NCI-H187 treated with DMSO at 0.1 percent for 48 hours (cell line): ENCODE measurements at places on chromosomes 2 and 18.

DNA sequence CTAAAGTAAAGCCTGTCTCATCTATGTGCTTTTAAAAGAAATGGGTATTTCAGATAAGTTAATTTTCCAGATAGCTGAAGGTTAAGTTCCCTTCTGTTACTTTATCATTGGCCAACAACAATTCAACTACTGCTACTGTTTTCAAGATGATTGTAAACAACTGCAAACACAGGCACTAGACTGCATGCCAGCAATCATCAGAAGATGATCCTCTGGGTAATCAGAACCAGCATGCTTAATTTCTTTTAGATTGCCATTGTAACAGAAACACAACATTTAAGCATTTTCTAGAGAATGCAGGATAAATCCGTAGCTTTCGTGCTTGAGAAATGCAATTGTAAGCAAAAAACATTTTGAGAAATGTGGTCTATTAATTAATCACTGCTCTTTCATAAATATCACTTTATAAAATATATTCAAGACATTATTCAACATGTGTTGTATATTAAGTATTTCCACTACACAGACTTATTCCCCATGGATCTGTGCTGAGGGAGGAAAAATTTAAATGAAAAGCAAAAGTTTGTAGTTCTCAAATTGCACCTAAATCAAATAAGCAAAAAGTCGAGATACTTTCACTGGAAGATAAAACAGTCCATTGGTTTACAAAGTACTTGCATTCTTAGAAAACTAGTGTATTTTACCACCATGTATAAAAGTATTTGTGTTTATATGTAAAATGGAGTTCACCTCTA is 133.7 kb downstream of the ATL2 start:
- no peak for DNase-seq

- DNase-seq: no peak
Measured at GRCh38 chr2:218366621-218367414, 10.2 kb downstream of the CATIP start.

GRCh38 chr2:98412751-98413458 is 31.8 kb upstream of the INPP4A start:
- DNase-seq: no peak

DNA sequence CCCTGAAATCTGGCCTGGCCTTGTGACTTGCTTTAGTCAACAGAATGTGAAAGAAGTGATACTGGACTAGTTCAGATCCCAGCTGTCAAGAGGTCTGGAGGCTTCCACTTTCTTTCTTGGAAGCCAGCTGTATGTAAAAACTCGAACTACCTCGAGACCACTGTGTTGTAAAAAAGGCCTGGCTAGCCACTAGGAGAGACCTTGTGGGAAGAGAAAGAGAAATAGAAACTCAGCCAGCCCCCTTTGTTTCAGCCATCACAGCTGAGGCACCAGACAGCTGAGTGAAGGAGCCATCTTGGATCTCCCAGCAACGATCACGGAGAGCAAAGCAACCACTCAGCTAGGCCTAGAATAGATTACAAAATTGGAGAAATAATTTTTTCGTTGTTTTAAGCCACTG is 324.9 kb upstream of the TCF4 start:
- DNase-seq: no peak

DNA sequence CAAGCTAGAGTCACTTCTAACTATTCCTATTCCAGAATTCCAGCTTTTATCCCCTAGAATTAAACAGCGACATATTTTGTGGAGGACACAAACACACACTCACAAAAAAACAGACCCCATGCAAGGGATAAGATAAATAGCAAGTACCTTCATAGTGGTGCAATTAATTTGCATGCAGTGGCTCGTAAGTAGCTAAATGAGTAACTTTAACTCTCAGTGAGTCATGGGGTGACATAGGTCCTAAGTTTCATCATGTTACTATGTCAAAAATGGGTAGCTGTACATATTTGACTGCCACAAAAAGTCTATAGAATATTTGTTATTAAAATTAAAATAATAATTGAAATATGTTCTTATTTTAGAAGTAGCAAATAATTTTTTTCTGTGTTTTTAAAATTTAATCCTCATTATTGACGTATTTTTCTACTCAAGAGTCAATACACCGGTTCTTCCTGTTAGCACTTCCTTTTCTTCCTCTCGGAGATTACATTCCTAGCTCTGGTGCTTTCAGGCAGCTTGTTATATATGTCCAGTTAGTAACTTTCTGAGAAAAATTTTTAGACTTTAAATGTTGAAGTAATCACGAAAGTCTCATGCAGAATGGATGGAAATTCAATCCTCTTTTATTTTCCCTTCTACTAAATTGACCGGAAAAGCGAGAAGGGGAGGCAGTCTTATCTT is 247.0 kb downstream of the KCNH7 start:
- no peak for DNase-seq

- no peak for DNase-seq
Measured at GRCh38 chr18:12908706-12909105, 24.7 kb upstream of the PTPN2 start.

DNA sequence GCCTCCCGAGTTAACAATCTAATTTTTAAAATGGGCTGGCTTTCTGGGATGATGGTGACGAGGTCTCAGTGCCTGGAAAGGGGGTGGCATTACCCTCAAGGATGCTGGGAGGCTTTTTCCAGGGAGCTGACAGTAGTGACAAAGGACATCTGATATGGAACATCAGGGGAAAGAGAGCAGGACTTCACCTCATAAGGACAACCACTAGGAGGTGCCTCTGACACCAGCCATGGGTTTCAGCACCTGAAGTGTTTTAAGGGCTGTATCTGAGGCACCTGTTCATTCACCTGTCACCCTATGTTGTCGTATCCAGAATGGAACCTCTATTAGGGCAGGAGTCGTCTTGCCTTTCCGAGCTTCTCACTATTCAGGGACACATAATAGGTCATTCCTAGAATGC is 10.8 kb downstream of the IL36B start:
- no peak for DNase-seq

DNA sequence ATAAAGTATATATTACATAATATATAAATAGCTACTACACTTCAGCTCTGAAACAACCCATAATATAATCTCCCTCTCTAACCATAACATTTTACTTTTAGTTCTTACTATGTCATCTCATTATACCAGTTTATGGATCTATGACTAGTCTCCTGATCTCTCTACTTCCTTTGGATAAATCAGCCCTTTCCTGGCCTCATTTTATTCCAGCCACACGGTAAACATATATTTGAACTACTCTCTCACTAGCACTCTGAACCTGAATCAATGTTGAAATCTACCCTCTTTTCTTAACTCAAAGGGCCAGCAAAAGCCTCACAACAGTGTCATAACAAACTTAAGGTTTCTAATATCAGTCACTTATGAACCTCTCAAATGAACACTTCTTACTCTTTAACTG is 62.6 kb downstream of the BAZ2B start:
- DNase-seq: no peak
